ENCODE measurements at places on chromosomes 16 and 17.

- H3K27me3 ChIP-seq: no peaks in the 10 kb centered on the region
- no peak for DNase-seq
- H3K36me3 ChIP-seq: peaks cover 57% of the 10 kb centered on the region
Measured at GRCh38 chr17:8488491-8488890, 52.8 kb downstream of the NDEL1 start.

- no peak overlapping the region for H3K27ac ChIP-seq
- no peaks in the 10 kb centered on the region for H3K4me1 ChIP-seq
- H3K4me3 ChIP-seq: no peak overlapping the region
- peaks cover 4% of the 10 kb centered on the region for H3K36me3 ChIP-seq
Measured at GRCh38 chr16:53614346-53614745, 89.3 kb downstream of the RPGRIP1L start.

GRCh38 chr17:45708707-45709290 is 75.3 kb upstream of the CRHR1 start:
- no peaks in the 10 kb centered on the region for H3K27me3 ChIP-seq
- H3K4me3 ChIP-seq: no peak overlapping the region
- no peak for DNase-seq

DNA sequence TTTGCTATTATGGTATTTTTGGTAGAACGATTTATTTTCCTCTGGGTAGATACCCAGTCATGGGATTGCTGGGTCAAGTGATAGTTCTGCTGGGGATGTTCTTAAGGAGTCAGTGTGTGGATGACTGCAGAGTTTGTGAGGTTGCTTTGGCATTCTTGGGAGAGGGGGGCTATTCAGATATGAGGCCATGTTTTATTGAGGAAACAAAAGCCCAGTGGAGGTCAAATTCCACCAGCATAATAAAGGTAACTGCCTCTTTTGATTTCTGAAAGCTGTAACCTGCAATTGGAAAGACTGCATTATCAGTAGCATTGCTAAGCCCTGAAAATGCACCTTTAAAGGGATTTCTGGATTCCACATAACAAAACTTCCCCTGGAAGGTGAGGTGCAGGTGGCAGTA is 43.7 kb upstream of the HNF1B start:
- peaks cover 7% of the 10 kb centered on the region for H3K4me1 ChIP-seq
- H3K27me3 ChIP-seq: no peaks in the 10 kb centered on the region
- no peaks in the 10 kb centered on the region for H3K36me3 ChIP-seq
- no peak overlapping the region for H3K27ac ChIP-seq
- no peak overlapping the region for H3K4me3 ChIP-seq
- no peak for DNase-seq

GRCh38 chr17:8386841-8387240 is 3.8 kb upstream of the RPL26 start:
- DNase-seq: no peak
- H3K4me3 ChIP-seq: no peak overlapping the region
- H3K4me1 ChIP-seq: peaks cover 10% of the 10 kb centered on the region

- H3K27me3 ChIP-seq: no peaks in the 10 kb centered on the region
- H3K27ac ChIP-seq: no peak overlapping the region
- H3K36me3 ChIP-seq: no peaks in the 10 kb centered on the region
- no peak for DNase-seq
Measured at GRCh38 chr17:69443138-69443537, 28.6 kb downstream of the MAP2K6 start.

DNA sequence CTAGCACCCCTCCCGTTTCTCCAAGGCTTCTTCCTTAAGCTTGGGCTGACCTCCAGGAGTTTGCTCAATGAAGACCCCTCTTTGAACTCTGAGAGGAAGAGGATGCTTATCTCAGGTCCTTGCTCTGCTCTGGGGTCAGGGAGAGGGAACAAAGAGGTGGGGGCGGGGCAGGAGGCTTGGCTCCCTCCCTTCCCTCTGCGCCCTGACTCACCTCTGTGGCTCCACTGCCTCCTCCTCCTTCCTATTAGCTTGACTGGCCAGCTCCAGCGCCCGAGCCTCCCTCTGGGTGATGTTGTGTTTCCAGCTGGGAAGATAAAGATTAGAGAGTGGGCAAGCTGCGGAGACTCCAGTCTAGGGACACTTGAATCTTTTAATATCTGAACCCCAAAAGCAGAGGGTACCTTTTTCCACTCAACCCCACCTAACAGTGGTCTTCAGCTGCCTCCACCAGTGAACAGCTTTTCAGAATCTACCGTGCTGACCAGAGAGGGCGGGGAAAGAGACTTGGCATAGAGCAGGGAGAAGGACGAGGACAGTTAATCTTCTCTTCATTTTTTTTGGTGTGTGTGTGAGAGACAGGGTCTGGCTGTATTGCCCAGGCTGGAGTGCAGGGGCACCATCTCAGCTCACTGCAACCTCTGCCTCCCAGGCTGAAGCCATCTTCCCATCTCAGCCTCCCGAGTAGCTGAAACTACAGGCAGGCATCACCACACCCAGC is 6.7 kb downstream of the GIP start:
- no peaks in the 10 kb centered on the region for H3K4me1 ChIP-seq
- peaks cover 8% of the 10 kb centered on the region for H3K27me3 ChIP-seq

DNA sequence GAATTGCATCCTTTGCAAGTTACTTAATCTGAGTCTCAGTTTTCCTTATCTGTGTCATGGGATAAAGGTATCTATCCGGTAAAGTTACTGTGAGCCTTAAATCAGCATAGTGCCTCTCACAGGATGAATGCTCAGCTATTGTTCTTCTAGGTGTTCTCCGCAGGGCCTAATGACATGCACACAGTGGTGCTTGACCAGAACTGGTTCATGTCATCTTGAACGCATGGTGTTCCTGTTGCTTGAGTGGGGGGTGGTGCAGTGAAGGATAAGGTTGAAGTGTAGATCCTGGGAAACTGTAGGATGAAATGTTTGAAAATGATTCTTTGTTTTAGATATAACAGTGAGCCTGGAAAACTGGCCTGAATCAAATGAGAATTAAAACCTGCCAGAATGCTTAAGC is 4.0 kb downstream of the KRT40 start:
- H3K27me3 ChIP-seq: no peaks in the 10 kb centered on the region
- no peaks in the 10 kb centered on the region for H3K36me3 ChIP-seq
- DNase-seq: no peak
- H3K4me1 ChIP-seq: peaks cover 8% of the 10 kb centered on the region

GRCh38 chr16:87602001-87602775 is at the start of gene JPH3:
JPH3 (plus strand) TSS chr16:87602508; CDS start chr16:87603147, 639 bp downstream.
- peaks cover 41% of the 10 kb centered on the region for H3K27me3 ChIP-seq
- no peak for DNase-seq
- peaks cover 9% of the 10 kb centered on the region for H3K36me3 ChIP-seq
- H3K27ac ChIP-seq: no peak within 1 kb of the TSS

DNA sequence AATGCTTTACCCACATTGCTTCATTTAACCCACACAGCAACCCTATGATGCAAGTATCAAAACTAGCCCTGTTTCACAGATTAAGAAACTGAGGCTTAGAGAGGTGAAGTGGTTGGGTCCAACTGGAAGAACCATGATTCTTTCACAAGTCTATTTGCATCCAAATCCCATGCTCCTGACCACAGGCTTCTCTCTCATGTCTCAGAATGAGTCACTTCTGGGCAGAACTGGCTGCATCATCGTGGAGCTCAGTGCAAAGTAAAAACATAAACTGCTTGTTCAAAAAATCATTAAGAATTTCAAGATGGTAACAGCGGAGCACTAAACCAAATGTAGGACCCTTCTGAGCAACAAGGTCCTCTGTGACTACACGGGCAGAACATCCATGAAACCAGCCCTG is 20.2 kb upstream of the CES1 start:
- no peaks in the 10 kb centered on the region for H3K27me3 ChIP-seq
- no peak overlapping the region for H3K27ac ChIP-seq
- no peak for DNase-seq
- no peak overlapping the region for H3K4me3 ChIP-seq

- H3K27ac ChIP-seq: peak overlapping the region; percentile 81
- peak; percentile 44 for DNase-seq
- peak overlapping the region; percentile 71 for H3K4me3 ChIP-seq
- H3K27me3 ChIP-seq: no peaks in the 10 kb centered on the region
- peaks cover 3% of the 10 kb centered on the region for H3K36me3 ChIP-seq
Measured at GRCh38 chr16:9090101-9090959, 1.1 kb upstream of the HAPSTR1 start.

GRCh38 chr17:75891605-75892555 is 4.9 kb downstream of the TRIM65 start:
- H3K4me1 ChIP-seq: peaks cover 41% of the 10 kb centered on the region
- peaks cover 59% of the 10 kb centered on the region for H3K36me3 ChIP-seq
- no peak for DNase-seq
- no peaks in the 10 kb centered on the region for H3K27me3 ChIP-seq
- no peak overlapping the region for H3K4me3 ChIP-seq
- no peak overlapping the region for H3K27ac ChIP-seq

- H3K36me3 ChIP-seq: no peaks in the 10 kb centered on the region
- DNase-seq: peak; percentile 86
- no peak overlapping the region for H3K4me3 ChIP-seq
- peaks cover 2% of the 10 kb centered on the region for H3K4me1 ChIP-seq
- H3K27ac ChIP-seq: no peak overlapping the region
Measured at GRCh38 chr16:30844671-30845449, 49.0 kb downstream of the BCL7C start.

GRCh38 chr16:29862884-29863668 is at the start of gene CDIPT:
CDIPT (minus strand) TSS chr16:29863226; CDS start chr16:29862857, 369 bp downstream.
- DNase-seq: peak; percentile 93
- peak within 1 kb of the TSS; percentile 92 for H3K27ac ChIP-seq
- peak within 1 kb of the TSS; percentile 79 for H3K4me3 ChIP-seq
- peaks cover 31% of the 10 kb centered on the region for H3K36me3 ChIP-seq
- peaks cover 29% of the 10 kb centered on the region for H3K4me1 ChIP-seq

GRCh38 chr16:12819126-12820117 is 15.7 kb upstream of the CPPED1 start:
- H3K4me1 ChIP-seq: no peaks in the 10 kb centered on the region
- no peak overlapping the region for H3K27ac ChIP-seq
- no peak for DNase-seq
- H3K4me3 ChIP-seq: no peak overlapping the region
- H3K27me3 ChIP-seq: no peaks in the 10 kb centered on the region

GRCh38 chr17:7060165-7060891 is 16.4 kb upstream of the SLC16A11 start:
- H3K4me1 ChIP-seq: peaks cover 4% of the 10 kb centered on the region
- no peak overlapping the region for H3K27ac ChIP-seq
- no peak overlapping the region for H3K4me3 ChIP-seq
- no peaks in the 10 kb centered on the region for H3K27me3 ChIP-seq

DNA sequence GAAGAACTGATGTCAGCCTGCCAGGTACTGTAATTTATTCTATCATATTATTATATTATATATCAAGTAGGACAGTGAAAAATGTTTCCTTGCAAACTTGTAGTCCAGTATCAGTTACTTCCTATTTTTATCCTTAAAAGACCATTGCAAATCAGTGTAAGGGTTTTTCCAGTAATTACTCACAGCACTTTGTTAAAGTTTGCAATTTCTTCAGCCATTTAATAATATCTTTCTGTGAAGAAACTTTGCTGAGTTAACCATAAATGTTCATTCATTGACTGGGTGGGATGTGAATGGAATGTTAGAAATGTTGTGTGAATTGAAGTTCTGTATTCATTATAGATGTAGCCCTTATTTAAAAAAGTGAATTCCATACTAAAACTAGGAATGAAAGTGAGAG is 26.7 kb downstream of the HAPSTR1 start:
- DNase-seq: no peak
- no peak overlapping the region for H3K27ac ChIP-seq
- peaks cover 11% of the 10 kb centered on the region for H3K36me3 ChIP-seq
- H3K27me3 ChIP-seq: no peaks in the 10 kb centered on the region
- no peaks in the 10 kb centered on the region for H3K4me1 ChIP-seq

DNA sequence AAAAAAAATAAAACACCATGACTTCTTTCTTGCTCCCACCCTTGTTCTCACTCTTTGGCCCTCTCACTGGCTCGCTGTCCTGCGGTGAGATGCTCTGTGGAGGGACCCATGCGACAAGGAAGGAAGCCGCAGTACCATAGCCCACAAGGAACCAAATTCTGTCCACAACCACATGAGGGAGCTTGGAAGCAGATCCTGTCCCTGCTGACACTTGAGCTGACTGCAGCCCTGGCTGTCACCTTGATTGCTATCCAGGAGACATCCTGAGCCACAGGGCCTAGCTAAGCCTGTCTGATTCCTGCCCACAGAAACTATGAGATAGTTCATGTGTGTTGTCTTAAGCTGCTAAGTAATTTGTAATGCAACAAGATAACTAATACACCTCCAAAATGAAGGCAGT is 4.8 kb upstream of the MT2A start:
- peaks cover 33% of the 10 kb centered on the region for H3K4me1 ChIP-seq
- no peak for DNase-seq
- H3K4me3 ChIP-seq: no peak overlapping the region

- H3K4me3 ChIP-seq: no peak overlapping the region
- H3K27me3 ChIP-seq: no peaks in the 10 kb centered on the region
Measured at GRCh38 chr16:67883146-67883871, 1.4 kb upstream of the NRN1L start.

DNA sequence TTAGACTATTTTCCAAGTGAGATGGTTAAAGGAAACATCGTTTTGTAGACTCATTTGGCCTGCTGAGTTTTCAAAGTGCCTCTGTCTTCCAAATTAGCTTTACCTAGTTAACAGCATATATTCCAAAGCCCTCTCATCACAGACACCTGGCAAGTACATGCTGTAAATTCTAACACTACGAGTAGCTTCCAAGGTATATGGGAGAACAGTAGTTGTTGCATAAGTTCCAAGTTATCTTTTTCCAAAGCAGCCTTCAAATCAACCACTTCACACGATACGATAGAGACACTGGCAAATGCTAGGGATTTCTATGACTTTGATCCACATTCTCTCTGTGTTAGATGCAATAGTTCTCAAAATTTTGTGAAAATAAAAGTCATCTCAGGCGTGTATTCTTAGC is 299.3 kb downstream of the CNTNAP4 start:
- H3K4me1 ChIP-seq: no peaks in the 10 kb centered on the region
- H3K27ac ChIP-seq: no peak overlapping the region
- no peak overlapping the region for H3K4me3 ChIP-seq
- no peaks in the 10 kb centered on the region for H3K27me3 ChIP-seq

DNA sequence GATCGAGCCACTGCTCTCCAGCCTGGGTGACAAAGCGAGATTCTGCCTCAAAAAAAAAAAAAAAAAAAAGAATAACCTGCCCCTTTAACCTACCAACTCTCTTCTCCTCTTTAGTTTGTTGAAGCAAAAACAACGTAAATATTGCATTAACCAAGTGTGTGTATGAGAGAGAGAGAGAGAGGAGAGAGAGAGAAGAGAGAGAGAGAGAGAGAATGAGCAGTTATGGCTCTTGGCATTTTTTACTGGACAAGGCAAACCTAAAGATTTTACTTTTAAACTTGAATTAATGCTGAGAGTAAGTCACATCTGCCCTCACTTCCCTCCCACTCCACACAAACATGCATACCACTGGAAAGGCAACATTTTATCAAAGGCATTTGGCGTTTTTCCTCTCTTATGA is 3.0 kb upstream of the SLFN5 start:
- no peak overlapping the region for H3K27ac ChIP-seq
- peaks cover 26% of the 10 kb centered on the region for H3K4me1 ChIP-seq
- no peaks in the 10 kb centered on the region for H3K36me3 ChIP-seq
- DNase-seq: no peak

DNA sequence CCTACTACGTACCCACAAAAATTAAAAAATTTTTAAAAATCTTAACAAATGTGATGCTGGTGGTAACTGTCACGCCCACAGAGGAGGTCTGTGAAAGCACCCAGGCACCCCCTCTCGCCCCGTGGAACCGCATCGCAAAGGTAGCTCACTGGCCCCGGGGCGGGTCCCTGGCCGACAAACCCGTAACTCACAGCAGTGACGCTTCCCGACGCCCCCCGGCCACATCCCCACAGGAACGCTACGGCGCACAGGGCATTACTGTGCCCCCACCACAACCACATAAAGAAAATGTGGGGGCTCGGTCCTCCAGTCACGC is 366 bp downstream of the ANKS3 start:
- no peaks in the 10 kb centered on the region for H3K27me3 ChIP-seq
- H3K4me3 ChIP-seq: peak overlapping the region; percentile 80
- DNase-seq: no peak
- H3K4me1 ChIP-seq: peaks cover 17% of the 10 kb centered on the region
- peaks cover 15% of the 10 kb centered on the region for H3K36me3 ChIP-seq

Data from spinal cord (tissue), 10 donors.